ENCODE measurements at places on chromosomes 1 and 21.

GRCh38 chr21:42262831-42263231, 43.9 kb downstream of the ABCG1 start:
- DNase-seq, result no peak

DNA sequence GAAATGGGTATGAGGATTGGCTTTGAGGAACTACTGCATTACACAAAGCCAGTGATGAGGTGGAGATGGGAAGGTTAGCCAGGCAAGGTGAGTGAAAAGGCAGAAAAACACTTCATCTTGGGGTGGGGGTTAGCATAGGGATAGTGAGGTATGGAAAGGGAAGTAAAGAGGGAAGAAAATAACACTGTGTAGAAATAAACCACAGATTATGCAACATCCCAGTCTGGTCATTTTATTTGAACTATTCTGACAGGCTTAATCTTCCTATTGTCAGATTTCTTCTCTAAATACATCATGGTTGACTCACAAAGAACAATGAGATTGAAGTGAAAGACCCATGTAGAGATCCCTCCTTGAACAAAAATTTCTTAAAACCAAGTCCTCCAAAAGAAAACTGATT, 640.2 kb downstream of the PTPRC start:
- no peak for DNase-seq

GRCh38 chr1:11787251-11787803, 18.4 kb downstream of the MTHFR start:
- DNase-seq, result no peak

DNA sequence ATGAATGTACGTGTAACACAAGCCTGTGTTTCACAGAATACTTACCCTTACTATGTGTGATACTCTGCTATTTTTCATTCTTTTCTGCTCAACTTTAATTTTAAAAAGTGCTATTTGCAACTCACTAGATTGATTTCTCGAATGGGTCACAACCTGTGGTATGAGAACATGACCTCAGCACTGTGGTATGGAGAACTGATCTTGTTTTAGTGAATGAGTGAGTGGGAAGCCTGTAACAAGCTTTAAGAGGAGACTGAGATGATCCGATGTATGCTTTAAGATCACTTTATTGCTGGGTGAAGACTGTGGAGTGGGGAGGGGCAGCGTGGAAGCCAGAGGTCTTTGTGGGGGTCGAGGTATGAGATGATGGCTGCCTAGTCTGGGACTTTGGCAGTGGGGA, 21.6 kb downstream of the MECR start:
- no peak for DNase-seq

GRCh38 chr1:17892225-17892624, 137.1 kb downstream of the ACTL8 start:
- no peak for DNase-seq

All from DMS 273 treated with DMSO at 0.1 percent for 48 hours (cell line).